ENCODE measurements at places on chromosomes 4 and X.

DNA sequence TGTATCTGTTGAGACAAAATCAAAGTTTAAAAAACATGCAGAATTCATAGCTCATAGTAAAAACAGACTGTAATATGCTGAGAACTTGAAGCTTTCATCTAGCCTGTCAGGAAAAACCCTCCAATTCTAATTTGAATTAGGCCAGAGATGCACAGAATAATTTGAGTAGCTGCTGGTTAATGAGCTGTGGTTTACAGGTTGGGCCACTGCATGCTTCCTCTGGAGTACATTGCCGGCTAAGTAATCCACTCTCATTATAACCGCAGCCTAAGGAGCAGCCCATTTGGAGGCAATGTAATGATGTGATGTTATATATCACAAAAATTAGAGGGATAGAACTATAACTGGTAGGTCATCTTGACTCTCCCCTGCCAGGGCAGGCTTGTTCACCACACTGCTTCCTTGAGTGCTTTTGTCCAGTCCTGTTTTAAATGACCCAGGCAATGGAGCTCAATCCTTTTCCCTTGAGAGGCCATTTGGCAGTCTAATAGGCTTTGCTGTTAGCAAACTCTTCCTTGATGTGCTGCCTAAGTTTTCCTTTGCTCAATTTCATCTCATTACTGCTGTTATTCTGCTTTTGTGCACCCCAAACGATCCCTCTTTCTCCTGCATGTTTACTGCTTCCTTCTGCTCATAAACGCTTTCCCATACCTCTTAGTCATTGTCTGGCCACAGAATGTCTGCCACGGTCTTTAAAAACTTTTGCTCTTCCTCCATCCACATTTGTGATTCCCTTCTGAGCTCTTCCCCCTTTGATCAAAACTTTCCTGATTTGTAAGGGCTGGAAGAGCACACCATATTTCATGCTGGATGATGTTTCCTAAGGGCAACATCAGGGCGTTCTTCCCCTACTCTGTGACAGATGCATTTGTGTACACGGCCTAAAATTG is 230.9 kb downstream of the C4orf33 start:
- no peak for DNase-seq

- DNase-seq: no peak
Observed at GRCh38 chrX:66635360-66635759, 3.5 kb downstream of the EDA2R start.

- DNase-seq: no peak
Observed at GRCh38 chr4:849478-850175, 23.7 kb upstream of the CPLX1 start.

- DNase-seq: no peak
Observed at GRCh38 chr4:152970102-152970820, 34.1 kb downstream of the FHDC1 start.

Measured in left forelimb (tissue), 1 donor.